ENCODE measurements at places on chromosomes 1 and 21.

- no peak for DNase-seq
Measured at GRCh38 chr1:177145106-177146070, 19.1 kb downstream of the ASTN1 start.

DNA sequence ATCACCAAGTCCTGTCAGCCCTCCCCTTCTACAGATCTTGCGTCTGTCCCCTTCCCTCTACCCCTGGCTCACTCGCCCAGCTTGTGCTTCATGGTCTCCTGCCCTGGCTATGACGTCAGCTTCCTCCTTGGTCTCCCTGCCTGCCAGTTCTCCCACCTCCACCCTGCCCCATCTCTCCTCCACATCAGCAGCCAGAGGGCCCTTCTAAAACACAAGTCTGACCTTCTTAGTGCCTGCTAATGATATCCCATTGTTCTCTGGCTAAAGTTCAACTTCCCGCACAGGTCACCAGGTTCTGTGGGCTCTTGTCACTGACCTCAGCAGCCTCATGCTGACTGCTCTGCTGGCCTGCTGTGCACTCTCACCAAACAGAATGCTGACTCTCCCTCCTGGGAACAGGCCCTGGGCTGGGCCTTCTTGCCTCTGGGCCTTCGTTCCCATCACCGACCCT, 24.7 kb upstream of the MYCL start:
- peak; percentile 100 for DNase-seq

DNA sequence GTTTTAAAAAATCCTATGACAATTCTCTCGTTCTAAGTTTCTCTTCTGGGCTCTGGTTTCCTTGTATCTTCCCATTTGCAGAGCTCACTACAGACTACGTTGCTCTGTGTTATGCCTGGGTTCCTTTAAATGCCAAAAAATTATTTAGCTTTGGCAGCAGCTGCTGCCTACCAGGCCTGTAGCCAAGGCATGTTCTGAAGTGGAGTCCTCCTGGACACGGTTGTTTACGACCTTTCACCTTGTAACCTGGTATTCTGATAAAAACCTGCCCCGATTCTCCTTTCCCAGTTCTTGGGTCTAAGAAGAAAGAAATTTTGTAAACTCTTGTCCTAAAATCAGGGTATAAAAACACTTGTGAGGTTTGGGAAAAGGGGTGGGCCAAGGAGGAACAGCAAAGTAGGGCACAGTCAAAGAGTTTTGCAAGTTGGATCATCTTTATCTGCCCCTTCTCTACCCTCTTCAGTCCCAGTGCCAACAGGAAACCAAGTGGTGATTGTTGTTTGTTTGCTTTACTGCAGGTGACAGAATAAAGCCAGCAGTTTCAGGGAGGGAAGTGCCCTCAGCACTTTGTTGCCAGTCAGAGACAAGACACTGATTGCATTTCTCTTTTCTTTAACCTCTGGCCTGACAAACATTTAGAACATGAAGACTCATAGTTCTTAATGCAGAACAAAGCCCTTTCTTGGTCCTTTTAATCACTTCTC, 3.1 kb upstream of the TXNIP start:
- DNase-seq, result no peak

- DNase-seq, result no peak
Measured at GRCh38 chr1:187516874-187517273, 688.1 kb downstream of the PLA2G4A start.

DNA sequence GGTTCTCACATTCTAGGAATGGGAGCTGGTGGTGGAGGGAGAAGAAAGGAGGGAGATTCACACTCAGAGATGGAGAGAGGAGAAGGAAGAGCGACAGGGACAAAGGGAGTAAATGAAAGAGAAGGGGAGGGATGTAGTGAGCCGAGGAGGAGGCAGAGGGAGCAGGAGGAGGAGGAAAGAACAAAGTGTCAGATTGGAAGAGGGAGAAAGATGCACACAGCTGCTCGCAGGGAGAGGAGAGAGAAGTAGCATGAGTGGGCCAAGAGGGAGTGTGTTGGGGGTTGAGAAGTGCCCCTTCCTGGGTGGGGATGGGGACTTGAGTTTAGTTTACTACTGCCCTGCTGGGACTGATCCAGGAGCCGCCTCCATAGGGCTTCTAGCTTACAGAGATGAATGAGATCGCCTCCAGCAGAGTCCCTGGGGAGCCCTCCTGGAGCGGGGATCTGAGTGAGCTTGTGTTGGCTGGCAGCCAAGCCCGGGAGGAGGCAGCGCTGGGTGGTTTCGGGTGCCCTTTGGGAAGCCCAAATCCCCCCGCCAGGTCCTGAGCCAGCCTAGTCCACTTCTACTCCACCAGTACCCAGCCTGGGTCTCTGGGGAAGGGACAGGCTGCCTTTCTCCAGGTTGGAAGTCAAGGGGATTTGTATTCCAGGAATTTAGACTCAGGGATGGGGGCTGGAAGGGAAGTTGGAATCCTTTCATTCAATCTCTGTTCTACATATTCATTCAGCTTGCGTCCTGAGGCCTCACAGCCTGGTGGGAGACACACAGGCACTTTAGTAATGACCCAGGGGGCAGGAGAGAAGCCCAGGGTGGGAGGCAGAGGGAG, 20.9 kb downstream of the PTPRU start:
- peak; percentile 42 for DNase-seq

DNA sequence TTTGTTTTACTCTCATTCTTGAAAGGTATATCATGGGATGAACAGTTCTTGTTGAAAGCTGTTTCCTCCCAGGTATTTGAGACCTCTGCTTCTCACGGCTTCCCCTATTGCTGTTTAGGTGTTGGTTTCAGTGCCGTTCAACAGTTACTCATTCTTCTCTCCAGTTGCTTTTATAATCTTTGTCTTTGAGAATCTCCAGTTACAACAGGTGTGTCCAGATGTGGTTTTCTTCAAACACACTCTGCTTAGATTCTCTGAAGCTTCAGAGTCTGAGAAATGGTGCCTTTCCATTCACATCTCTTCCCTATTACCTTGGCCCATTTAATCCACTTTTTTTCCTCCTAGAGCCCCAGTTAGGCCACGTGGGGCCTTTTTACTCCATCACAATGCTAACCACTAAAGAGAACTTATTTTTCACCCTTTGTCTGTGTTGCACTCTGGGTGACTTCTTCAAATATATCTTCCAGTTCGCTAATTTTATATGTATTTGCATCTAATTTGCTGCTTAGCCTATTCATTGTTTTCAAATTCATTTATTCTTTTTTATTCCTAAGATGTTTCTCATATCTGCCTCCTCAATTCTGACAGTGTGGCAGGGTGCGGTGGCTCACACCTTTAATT, 46.7 kb upstream of the SLC19A1 start:
- no peak for DNase-seq

DNA sequence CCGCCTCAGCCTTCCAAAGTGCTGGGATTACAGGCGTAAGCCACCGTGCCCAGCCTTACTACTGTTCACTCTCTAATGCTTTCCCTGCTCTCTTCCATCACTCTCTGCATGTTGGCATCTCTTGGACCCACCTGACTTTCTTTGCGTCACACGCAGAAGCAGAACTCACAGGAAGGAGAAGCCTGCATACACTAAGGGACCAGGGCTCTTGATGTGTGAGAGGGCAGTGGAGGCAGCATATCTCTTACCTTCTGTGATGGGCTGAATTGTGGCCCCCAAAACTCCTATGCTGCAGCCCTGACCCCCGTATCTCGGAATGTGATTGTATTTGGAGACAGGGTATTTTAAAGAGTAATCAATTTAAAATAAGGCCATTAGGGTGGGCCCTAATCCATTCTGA, 26.7 kb upstream of the SLAMF9 start:
- no peak for DNase-seq

DNA sequence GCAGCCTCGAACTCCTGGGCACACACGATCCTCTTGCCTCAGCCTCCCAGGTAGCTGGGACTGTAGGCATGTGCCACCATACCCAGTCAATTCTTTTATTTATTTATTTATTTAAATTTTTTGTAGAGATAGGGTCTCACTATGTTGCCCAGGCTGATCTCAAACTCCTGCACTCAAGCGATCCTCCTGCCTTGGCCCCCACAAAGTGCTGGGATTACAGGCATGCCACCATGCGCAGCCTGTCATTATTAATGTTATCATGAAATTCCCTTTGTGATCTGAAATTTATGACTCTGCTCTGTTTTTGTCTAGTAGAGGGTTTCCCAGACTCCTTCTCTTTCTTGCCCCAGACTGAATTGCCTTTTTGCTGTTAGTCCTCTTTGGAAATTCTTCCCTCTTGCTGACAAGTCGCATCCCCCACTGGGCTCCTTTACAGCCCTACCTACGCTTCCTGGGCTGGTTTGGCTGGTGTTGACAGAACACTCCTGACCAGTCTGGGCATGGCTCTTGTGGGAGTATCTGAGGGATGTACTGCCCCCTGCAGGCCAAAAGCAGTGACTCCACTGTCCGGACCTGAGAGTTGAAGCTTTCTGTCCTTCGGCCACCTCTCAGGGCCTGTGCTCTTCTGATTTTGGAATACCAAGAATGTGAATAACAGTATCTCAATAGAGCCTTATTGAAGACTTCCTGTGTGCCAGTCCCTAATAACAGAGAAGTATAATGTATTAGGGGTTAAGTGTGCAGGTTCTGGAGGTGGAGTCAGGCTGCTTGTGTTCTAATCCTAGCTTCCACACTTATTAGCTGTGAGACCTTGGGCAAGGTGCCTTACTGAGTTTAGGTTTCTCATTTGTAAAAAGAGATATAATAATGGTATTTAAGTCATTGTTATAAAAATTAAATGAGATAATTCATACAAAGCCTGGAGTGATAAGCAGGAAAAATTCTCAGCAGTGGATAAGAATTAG, 28.2 kb downstream of the TCEANC2 start:
- peak; percentile 41 for DNase-seq

- no peak for DNase-seq
Measured at GRCh38 chr1:93874025-93874651, 4.9 kb downstream of the DNTTIP2 start.

All from NCI-H1694 (cell line).